Cortex of kidney (tissue), 1 donor: ENCODE measurements at places on chromosomes 4 and X.

GRCh38 chr4:184453365-184454160 lies 20.8 kb downstream of the IRF2 start:
- no peak for DNase-seq

DNA sequence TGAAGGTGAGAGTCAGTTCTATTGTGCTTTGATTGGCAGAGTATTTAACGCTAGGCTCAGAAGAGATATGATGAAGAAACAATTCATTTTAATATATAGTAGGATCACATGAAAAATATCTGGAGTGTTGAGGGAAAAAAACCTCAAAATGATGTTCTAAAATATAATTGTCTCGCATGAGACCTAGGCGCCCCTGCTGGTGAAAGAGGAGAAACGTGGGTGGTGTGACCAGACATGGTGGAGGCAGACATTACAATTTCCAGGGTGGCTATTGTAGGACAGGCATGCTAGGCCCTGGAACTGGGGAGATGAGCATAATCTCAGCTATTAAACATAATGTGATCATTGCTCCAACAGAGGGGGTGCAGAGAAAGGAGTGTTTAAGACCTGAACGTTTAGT lies 210.0 kb downstream of the HS3ST1 start:
- no peak for DNase-seq

- DNase-seq, result no peak
Observed at GRCh38 chrX:135168486-135168885, 2.7 kb downstream of the CT55 start.

DNA sequence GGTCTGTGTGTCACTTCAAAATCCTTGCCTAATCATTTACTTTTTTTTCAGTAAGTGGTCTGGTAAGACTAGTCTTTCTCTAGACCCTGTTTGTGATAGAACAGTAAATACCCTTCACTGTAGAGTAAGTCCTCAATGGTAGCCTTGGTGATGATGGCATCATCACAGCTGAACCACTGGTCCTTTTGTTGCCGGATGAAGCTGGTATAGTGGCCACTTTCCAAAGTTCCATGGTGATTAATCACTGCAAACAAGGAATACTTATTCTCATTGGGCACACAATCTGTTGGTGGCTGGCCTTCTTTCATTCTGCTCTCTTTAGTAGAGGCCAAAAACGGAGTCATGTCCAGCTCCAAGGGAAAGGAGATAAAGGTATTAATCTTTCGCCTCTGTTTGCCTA lies 2.9 kb downstream of the USP51 start:
- DNase-seq, result no peak

DNA sequence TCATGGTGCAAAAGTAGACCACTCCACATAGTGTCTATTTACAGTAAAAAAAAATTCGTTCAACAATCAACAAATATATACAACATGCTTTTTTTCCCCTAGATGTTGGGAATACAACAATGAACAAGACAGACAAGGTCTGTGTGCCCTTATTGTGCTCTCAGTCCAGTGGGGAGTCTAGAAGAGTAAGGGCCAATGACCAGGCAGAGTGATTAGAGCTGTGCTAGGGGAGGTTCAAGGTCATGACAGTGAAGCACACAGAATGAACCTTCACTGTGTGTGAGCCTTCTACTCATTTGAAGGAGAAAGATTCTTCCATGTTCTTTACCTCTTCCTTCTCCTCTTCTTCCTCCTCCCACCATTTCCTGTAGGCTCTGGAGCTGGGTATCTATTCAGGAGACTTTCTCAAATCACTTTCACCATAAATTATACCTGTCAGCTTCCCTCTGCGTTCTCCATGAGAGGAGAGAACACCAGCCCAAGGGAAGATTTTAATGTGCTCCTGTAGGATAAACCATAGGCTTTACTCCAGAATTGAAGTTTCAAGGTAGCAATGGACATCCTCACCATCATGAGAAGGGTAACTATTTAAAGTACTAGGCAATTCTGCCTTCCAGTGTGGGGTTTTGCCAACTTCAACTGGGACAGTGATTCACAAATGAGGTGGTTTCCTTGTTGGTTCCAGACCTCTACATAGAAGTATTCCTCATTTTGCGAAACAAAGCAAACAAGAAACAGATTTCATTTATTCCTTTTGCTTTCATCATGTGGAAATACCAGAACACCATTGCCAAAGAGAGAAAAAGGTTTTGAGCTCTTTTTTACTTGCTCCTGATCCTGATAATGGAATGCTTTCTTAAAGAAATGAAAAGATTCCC lies 246.9 kb upstream of the GPC4 start:
- DNase-seq, result no peak

DNA sequence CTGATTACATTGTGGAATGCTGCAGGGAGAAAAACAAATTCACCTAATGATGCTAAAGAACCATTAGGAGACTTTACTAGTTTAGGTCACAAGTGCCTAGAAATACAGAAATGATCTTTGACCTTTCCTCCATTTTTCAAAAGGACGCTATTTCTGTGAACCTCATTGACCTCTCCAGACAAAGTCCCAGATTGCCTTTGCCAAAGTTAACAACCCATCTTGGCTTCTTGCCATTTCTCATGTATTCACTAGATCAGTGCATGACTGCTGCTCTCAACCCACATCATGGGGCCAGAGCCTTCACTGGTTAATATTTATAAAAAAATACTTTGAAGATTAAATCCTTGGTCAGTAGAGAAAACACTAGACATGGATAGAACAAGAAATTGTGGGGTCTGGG lies 19.9 kb upstream of the AR start:
- no peak for DNase-seq

GRCh38 chr4:108943371-108943770 lies 180.5 kb upstream of the ETNPPL start:
- DNase-seq, result no peak

- DNase-seq, result no peak
Observed at GRCh38 chr4:168540086-168540485, 43.2 kb downstream of the PALLD start.

DNA sequence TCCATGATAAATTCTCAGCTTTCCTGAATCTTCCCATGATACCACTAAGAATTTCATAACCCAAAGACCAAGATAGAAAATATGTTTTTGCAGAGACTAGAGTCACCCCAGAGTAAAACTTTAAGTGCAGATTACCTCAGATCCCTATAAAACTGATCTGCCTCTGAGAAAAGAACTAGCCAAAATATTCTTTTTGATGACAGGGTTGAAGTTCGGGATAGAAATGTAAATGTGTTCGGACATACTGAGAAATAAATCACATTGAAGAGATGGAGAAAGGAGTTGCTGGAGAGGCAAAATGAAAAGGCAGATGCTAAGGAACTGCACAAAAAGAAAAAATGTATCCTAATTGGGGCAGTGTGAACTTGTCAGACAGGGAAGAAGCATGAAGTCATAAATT lies 501.8 kb downstream of the ANKRD50 start:
- no peak for DNase-seq

GRCh38 chr4:123476089-123476488 lies 79.5 kb downstream of the SPRY1 start:
- DNase-seq, result no peak

- DNase-seq, result no peak
Observed at GRCh38 chr4:139665690-139666529, at the start of gene MGST2. MGST2 (plus strand) TSS chr4:139665819; CDS start chr4:139666020, 201 bp downstream.

DNA sequence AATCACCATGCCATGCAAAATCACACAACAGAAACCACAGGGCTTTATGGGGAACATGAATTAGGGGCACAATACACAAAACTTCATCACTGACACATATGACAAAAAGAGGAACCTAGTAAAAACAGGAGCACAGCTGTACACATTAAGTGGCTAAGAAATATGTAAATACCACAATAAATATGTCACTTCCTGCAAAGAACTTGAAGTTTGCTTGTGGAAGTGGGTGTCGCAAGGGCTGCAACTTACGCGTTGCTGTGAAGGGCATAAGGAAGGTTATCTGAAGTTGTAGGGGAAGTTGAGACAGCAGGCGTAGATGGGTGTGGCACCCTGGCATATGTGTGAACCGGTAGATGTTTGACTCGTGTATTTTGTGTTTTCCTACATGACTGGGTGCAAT lies 42.4 kb downstream of the CLCN4 start:
- DNase-seq, result no peak

DNA sequence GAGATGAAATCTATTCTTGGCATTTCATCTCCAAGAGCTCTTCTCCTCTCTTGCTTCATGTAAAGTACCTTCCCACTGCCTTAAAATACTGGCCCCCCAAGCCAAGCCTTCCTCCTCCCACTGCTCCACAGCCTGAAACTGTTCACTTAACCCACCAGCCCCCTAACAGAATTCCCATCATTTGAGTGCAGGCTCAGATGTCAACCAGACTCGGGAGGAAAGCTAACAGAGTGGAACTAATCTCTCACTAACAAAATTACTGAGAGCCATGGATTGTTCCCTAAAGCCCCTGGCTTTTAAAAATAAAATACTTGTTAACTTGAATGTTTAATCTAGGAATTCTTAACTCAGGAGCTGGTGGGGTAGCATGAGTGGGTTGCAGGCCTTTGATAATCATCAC lies 7.1 kb upstream of the DCUN1D4 start:
- DNase-seq, result no peak

DNA sequence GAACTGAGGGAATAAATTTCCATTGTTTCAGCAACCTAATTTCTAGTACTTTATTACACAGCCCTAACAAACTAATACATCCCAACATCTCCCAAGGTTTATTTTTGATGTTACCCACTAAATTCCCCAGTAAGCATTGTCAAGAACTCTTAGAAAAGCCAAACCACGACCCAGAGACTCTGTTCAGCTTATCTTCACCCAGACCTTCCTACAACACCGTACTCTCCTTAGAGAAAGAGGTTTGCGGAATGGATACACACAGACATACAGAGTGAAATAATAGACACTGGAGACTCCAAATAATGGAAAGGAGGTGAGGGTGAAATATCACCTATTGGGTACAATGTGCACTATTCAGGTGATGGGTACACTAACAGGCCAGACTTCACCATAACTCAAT lies 75.6 kb downstream of the LRBA start:
- no peak for DNase-seq

DNA sequence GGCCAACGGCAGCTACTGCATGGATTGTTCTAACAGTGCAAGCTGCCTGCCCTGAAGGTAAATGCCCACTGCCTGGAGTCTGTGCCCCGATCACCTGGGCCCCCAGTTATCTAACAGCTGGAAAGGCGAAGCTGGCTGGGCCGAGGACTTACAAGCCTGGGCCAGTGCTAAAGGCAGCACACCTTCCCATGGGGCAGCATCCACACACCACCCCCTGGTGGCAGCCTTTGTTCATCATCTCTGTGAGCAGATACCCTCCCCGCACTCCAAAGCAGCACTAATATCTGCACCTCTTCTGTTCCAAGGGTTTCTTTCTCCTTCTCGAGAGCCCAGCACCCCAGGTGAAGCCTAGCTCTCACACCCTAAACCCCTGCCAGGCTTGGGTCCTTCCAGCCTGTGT lies 7.6 kb downstream of the SLC2A9 start:
- no peak for DNase-seq

DNA sequence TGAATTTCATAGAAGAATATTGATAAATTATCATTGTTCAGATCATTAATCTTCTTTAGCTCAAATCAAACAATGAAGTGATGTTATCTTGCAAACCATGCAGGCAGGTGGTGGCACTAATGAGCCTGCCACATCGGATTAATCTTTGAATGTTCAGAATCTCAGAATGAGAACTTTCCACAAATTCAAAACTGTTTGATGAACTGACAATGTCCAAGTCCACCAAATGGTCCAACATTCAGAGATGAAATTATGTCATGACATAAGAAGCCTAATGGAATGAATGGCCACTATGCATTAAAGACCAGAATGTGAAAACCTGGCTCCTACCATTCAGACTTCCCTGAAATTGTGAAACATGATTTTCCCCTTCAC lies 67.5 kb downstream of the SORBS2 start:
- no peak for DNase-seq

- no peak for DNase-seq
Observed at GRCh38 chr4:70570796-70571195, 21.3 kb upstream of the AMBN start.

DNA sequence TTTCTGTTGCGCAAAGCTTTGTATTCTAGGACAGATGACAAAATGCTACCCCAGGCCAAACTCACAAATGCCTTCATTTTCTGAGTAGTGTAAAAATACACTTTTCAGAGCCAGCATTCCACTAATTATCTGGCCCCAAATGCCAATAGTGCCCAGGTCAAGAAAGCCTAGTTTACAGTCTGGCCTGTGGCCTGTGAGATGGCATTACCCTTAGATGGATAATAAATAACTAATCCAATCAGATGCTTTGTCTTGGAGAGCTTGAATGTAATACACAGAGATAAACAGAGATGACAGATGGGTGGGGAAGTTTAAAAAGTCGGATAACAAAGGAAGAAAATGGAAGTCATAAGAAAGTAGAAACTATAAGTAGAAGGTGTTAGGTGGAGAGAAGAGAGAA lies 264.6 kb upstream of the FTHL17 start:
- no peak for DNase-seq

GRCh38 chrX:43106009-43106408 lies 328.0 kb upstream of the PPP1R2C start:
- no peak for DNase-seq

DNA sequence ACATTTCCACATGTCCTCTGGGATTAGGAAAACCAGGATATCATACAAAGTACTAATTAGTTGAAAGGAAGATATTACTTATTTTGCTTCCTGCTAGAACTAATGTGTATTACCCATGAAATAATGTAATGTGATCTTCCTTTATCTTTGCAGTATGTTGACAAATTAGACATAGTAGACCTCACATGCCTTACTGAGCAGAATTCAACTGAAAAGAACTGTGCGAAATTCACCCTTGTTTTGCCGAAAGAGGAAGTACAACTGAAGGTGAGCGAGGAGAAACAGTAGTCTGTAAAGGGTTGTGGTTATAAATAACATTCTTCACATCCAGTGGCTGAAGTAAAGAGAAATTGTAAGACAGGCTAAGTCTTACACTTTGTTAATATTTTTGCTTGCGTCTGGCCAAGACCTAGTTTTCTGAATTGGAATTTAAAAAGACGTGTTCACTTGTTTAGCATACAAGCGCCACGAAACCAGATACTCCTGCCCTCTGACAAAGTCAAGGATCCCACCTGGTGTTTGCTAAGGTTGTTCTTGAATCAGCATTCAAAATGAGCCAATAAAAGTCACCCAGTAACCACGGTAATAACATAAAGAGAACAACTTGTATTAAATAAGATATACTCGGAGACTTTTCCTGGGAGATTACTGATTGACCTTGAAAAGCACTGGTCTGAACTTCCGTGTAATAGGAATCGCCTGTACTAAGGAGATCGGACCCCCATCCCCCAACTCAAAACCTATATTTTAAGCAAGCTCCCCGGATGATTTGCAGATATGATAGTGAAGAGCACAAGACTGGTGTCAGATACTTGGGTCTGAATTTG lies 16.9 kb downstream of the STAP1 start:
- no peak for DNase-seq
